ENCODE measurements at places on chromosomes 13 and 19.

- no peak for DNase-seq
Observed at GRCh38 chr13:67538906-67539305, 308.8 kb upstream of the PCDH9 start.

DNA sequence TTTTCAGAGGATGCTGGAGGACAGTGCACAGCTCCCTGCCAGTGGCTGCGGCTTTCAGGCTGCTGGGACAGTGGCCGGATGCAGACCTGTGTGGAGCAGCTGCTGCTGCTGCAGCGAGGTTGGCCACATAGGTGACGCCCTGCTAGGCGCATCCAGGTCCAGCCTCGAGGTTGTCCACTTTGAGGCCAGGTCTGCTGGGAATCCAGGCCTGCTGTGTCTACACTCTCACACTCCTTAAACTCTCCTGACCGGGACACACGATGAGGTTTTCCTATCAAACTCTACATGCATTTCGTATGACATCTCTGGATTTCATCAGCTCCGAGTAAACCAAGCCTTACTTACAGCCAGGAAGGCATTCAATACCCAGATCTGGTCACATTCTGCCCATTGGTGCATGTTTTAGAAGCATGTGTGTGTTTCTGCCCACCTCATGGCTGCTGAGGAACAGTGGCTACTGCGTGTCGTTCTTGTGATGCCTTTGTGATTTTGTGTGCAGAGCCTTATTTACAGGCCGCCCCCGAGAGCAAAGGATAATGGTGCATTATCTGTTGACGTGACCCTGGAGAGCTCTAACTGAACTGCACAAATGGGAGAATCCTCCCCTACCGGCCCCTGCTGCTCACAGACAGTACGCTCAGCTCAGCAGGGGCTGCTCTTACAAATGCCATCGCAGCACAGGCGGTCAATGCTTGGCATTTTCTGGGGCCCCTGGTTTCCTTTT, 12.3 kb upstream of the MCF2L start:
- DNase-seq, result peak; percentile 68

- DNase-seq, result peak; percentile 37
Observed at GRCh38 chr13:25085125-25085742, 10.7 kb upstream of the PABPC3 start.

- DNase-seq, result peak; percentile 2
Observed at GRCh38 chr13:21435687-21436151, 23.4 kb downstream of the ZDHHC20 start.

- DNase-seq, result no peak
Observed at GRCh38 chr13:59144700-59145099, 1019.0 kb downstream of the DIAPH3 start.

GRCh38 chr19:47704024-47704423, 9.2 kb upstream of the EHD2 start:
- DNase-seq, result no peak

DNA sequence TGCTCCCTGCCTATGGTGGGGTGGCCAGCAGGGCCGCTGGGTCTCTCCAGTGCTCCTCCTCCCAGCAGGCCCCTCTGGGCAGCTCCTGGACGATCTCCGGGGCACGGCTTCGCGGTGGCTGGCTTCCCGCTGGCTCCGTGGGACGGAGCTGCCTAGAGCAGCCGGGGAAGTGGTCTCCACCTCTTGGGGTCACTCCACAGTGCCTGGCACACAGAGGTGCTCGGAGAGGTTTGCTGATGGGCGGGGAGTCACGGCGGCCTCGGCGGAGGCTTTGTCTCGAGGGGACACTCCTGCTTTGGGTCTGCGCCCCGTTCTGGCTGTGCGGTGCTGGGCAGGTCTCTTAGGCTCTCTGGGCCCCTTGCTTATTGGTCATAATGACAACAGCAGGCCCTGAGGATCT, 9.9 kb upstream of the CACTIN start:
- no peak for DNase-seq

DNA sequence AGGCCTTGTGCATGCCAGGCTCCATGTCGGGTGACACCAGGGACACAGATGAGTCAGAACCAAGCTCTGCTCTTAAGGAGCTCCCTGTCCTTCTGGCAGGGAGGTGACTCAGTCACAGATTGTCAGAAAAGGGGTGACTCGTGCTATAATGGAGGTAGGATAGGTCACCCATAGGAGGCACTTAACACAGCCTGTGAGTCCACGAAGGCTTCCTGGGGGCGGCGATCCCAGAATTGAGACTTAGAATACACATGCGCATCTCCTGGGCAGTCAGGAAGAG, 19.6 kb downstream of the FUZ start:
- DNase-seq, result no peak

GRCh38 chr13:51802631-51803418, 1.1 kb downstream of the DHRS12 start:
- peak; percentile 71 for DNase-seq

GRCh38 chr13:102869948-102870676, 24.3 kb downstream of the ERCC5 start:
- DNase-seq, result no peak

GRCh38 chr13:75076476-75076875, 405.5 kb downstream of the TBC1D4 start:
- DNase-seq, result no peak
